ENCODE measurements at places on chromosomes 4 and X. TPM values are rescaled to one million over a fixed set of nuclear protein-coding genes. Genes with fewer than 3 reads are reported as not detected.

The MAP7D2 gene
- not detected for total RNA-seq

The GABRE gene
- not detected for total RNA-seq

The SUV39H1 gene
- 23.3 TPM for total RNA-seq

The ADGRG2 gene
- not detected for total RNA-seq

The UGT2B15 gene
- not detected for total RNA-seq

The LUZP4 gene
- total RNA-seq: not detected

The TRIM60 gene
- not detected for total RNA-seq

DNA sequence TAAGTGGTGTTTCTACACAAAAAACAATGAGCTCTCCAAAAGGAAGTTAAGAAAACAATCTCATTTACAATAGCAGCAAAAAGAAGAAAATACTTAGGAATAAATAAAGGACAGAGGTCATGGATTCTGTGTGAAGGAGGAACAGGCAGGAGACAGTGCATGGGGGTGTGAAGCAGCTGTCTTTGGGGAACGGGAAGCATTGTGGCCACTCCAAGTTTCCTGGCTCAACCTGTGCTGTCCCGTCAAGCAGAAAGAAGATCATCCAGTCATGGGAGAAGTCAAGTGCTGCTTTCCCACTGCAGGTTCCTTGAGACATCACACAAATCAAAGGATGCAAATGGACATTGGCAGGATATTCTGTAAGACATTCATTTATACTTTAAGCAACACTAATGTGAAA, 66.1 kb upstream of the MAML3 start:
- H3K27ac ChIP-seq: no peak overlapping the region
- no peak overlapping the region for H3K4me3 ChIP-seq
- H3K4me1 ChIP-seq: no peaks in the 10 kb centered on the region
- no peaks in the 10 kb centered on the region for H3K36me3 ChIP-seq

DNA sequence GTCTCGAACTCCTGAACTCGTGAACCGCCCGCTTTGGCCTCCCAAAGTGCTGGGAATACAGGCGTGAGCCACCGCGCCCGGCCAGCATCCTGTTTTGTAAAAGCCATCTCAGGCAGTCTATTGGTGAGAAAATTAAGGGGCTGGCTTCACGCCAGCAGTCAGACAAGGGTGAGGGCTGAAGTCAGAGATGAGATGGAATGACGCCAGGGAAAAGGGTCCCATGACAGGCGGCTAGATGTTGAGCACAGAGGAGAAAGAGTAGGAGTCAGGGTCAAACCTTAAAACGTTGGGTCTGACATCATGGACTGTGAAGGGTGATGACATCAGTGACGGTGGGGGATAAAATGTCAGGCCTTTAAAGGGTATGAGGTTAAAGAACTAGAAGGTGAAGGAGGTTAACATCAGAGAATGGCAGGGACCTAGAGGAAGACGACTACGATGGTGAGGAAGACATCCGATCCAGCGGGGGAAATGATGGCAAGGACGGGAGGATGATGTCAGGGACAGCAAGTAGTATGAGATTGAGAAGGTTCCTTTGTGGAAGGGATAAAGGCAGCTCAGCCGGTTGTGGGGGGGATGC, 504 bp upstream of the RBM3 start:
- H3K4me1 ChIP-seq: peaks cover 20% of the 10 kb centered on the region
- DNase-seq: no peak
- H3K27me3 ChIP-seq: no peaks in the 10 kb centered on the region
- peak overlapping the region; percentile 99 for H3K27ac ChIP-seq
- peaks cover 25% of the 10 kb centered on the region for H3K36me3 ChIP-seq

GRCh38 chr4:4914059-4914820, 54.8 kb downstream of the MSX1 start:
- H3K4me1 ChIP-seq: no peaks in the 10 kb centered on the region
- no peak for DNase-seq
- no peak overlapping the region for H3K27ac ChIP-seq
- H3K4me3 ChIP-seq: no peak overlapping the region
- no peaks in the 10 kb centered on the region for H3K27me3 ChIP-seq
- no peaks in the 10 kb centered on the region for H3K36me3 ChIP-seq

DNA sequence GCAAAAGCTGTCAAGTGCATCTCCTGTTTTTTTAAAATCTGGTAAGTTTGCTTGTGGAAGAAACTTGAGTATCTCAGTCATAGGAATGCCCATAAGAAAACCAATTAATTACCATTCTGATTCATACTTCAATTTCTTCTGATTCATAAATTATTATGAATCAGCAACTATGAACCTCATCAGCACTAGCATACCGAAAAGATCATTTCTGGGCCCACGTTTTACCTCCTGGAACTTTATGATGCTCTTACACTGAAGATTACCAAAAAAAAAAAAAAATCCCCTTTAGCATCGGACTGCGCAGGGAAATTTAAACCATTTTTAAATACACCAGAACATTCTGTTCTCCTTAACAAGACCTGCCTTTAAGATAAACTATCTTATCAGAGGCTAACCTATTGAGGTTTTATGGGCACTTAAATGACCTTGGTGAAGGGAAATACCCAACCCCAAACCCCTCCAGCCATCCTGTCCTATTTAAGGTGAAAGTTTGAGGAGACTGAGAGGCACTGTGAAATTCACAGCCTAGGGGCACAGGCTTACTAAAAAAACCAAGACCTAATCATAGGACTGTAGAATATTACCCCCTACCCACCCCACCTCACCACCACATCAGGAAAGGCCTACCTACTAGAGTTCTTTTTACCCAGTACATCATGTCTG, 38.2 kb upstream of the ABCG2 start:
- no peaks in the 10 kb centered on the region for H3K27me3 ChIP-seq
- no peaks in the 10 kb centered on the region for H3K4me1 ChIP-seq
- no peak overlapping the region for H3K4me3 ChIP-seq
- DNase-seq: no peak
- H3K27ac ChIP-seq: no peak overlapping the region

- DNase-seq: no peak
- no peaks in the 10 kb centered on the region for H3K36me3 ChIP-seq
- no peaks in the 10 kb centered on the region for H3K27me3 ChIP-seq
Observed at GRCh38 chr4:6470502-6471306, 1.7 kb downstream of the PPP2R2C start.

GRCh38 chrX:11703855-11704254, 38.1 kb upstream of the ARHGAP6 start:
- H3K27ac ChIP-seq: no peak overlapping the region
- no peak overlapping the region for H3K4me3 ChIP-seq
- H3K4me1 ChIP-seq: no peaks in the 10 kb centered on the region
- no peak for DNase-seq

GRCh38 chr4:151176685-151177084, 77.3 kb downstream of the RPS3A start:
- no peaks in the 10 kb centered on the region for H3K36me3 ChIP-seq
- no peaks in the 10 kb centered on the region for H3K4me1 ChIP-seq
- no peak overlapping the region for H3K4me3 ChIP-seq
- DNase-seq: no peak
- H3K27me3 ChIP-seq: no peaks in the 10 kb centered on the region

GRCh38 chr4:26803211-26803861, 57.3 kb upstream of the STIM2 start:
- no peaks in the 10 kb centered on the region for H3K36me3 ChIP-seq
- no peaks in the 10 kb centered on the region for H3K27me3 ChIP-seq
- DNase-seq: no peak
- no peak overlapping the region for H3K27ac ChIP-seq
- no peak overlapping the region for H3K4me3 ChIP-seq

- no peaks in the 10 kb centered on the region for H3K4me1 ChIP-seq
- H3K27me3 ChIP-seq: no peaks in the 10 kb centered on the region
- peaks cover 3% of the 10 kb centered on the region for H3K36me3 ChIP-seq
Observed at GRCh38 chr4:99062120-99062519, 26.5 kb downstream of the ADH5 start.

GRCh38 chr4:8439914-8440491, 520 bp downstream of the ACOX3 start:
- H3K27me3 ChIP-seq: no peaks in the 10 kb centered on the region
- DNase-seq: no peak
- no peaks in the 10 kb centered on the region for H3K36me3 ChIP-seq
- peak overlapping the region; percentile 92 for H3K4me3 ChIP-seq
- peak overlapping the region; percentile 89 for H3K27ac ChIP-seq
- H3K4me1 ChIP-seq: peaks cover 39% of the 10 kb centered on the region

DNA sequence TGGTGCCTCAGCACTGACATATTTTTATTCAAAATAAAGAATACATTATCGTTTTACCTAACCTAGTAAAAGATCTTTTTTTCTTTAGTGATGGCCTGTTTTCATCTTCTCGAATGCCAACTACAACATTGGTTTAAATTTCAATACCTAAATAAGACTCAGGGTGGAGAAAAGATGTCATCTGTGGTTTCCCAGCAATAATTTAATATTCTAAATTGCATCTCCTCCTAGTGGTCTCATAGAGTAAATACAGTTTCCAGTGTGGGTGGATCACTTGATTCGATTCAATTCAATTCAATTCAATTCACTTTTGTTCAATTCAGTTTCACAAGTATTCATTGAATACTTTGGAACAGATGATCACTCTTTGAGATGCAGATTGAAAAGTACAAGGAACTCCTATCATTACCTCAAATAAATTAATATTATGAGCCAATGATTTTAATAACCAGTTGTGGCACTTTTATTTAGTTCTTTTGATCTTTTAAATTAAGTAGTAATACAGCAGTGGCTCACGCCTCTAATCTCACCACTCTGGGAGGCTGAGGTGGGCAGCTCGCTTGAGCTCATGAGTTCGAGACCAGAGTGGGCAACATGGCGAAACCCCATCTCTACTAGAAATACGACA, 427.2 kb downstream of the FAT4 start:
- no peak for DNase-seq
- H3K36me3 ChIP-seq: no peaks in the 10 kb centered on the region
- no peak overlapping the region for H3K4me3 ChIP-seq
- H3K4me1 ChIP-seq: no peaks in the 10 kb centered on the region

- H3K27ac ChIP-seq: peak within 1 kb of the TSS; percentile 79
- peak; percentile 58 for DNase-seq
- H3K27me3 ChIP-seq: no peaks in the 10 kb centered on the region
- peaks cover 11% of the 10 kb centered on the region for H3K4me1 ChIP-seq
- no peaks in the 10 kb centered on the region for H3K36me3 ChIP-seq
- H3K4me3 ChIP-seq: peak within 1 kb of the TSS; percentile 81
Observed at GRCh38 chrX:65667503-65668376, at the start of gene MSN. Gene MSN, plus strand, starts transcription at chrX:65667654. Its CDS starts 188 bp downstream, at chrX:65667842.

DNA sequence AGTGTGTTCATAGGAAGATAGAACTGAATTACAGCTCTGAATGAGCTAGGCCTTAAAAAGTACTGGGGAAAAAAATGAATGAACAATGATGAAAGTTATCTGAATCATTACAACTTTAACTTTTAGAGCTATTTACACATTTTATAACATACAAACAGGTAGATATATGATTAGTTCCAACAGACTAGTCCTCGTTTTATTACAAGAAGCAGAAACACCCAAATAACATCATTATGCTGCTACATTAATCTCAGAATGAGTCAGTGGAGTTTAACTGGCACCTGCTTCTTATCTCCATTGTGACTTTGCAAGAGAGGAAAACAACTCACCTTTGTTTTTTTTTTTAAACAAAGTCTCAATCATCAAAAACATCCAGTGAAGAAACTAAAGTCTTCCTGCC, 15.2 kb downstream of the ATP8A1 start:
- no peak for DNase-seq
- H3K4me3 ChIP-seq: no peak overlapping the region
- H3K27me3 ChIP-seq: no peaks in the 10 kb centered on the region
- H3K36me3 ChIP-seq: no peaks in the 10 kb centered on the region
- H3K27ac ChIP-seq: no peak overlapping the region

DNA sequence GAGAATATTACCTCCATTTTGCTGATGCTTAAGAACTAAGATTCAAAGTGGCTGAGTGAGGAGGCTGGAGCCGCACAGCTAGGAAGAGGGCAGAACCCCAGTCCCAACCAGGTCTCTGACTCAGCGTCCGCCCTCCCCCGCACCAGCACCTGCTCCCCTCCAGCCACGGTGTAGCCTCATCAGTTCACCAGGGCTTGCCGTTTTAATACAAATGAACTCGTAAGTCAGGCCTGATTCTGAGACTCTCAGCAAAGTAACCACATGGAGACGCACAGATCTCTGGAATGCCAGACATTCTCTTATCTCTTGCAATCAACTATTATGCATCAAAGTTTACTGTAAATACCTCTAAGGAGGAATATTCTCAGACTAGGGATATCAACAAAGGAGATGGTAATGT, 52.4 kb downstream of the ENPP6 start:
- H3K27me3 ChIP-seq: peaks cover 3% of the 10 kb centered on the region
- no peaks in the 10 kb centered on the region for H3K4me1 ChIP-seq
- no peak for DNase-seq

DNA sequence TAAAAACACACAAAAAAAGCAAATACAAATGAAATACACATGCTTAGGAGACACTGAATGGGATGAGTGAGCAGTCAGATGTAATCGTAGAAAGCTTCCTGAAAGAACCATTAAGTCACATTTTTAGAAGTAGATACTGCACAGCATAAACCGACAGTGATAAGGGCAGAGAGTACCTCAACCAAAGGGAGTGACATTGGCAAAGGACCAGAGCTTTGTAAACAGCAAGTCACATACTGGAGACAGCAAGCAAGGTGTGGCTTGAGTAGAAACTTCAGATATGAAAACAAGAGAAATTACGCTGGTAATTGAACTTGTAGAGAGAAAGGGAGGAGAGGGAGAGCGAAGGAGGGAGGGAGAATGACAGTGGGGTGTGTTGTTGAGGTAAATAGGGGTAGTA, 92.0 kb downstream of the CHRDL1 start:
- H3K4me3 ChIP-seq: no peak overlapping the region

DNA sequence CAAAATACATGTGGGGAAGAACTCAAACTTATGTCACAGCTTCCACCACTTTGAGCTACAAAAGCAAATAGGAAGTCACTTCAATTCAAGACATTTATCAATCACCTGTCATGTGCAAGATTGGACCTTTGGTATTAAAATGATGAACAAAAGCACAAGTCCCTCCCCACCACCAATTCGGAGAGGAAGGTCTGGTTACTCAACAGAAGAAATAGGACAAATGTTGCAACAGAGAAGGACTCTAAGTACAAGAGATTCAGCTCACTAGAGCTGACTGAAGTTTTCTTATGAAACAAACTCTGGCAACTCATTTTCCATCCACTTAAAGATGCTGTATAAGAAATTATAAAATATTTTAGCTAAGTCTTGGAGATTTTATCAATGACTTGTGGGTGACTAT, 16.0 kb upstream of the MMRN1 start:
- no peaks in the 10 kb centered on the region for H3K4me1 ChIP-seq
- no peak overlapping the region for H3K27ac ChIP-seq
- no peaks in the 10 kb centered on the region for H3K36me3 ChIP-seq
- no peak overlapping the region for H3K4me3 ChIP-seq
- DNase-seq: no peak

- DNase-seq: no peak
- no peaks in the 10 kb centered on the region for H3K27me3 ChIP-seq
- H3K36me3 ChIP-seq: no peaks in the 10 kb centered on the region
- no peak overlapping the region for H3K27ac ChIP-seq
Observed at GRCh38 chrX:85808217-85808616, 239.1 kb downstream of the CHM start.

DNA sequence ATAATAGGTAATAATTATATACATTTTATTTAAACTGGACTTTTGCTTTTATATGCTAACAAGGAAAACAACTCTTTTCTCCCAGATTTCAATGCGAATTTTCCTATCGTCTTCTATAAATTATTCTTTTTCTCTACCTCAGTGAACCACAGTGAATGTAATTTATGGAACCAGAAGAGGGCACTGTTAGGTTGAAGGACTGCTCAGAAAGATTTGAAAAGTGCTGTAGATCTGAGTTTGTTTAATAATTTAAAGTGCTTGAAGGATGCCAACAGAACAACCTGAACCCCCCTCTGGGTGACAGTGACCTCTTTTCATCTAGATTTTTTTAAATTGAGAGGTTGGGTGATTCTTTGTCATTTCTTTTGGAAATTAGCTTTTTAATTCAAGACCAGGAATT, 54.9 kb downstream of the PHOX2B start:
- no peaks in the 10 kb centered on the region for H3K4me1 ChIP-seq
- no peak overlapping the region for H3K27ac ChIP-seq
- H3K27me3 ChIP-seq: no peaks in the 10 kb centered on the region
- H3K4me3 ChIP-seq: no peak overlapping the region
- DNase-seq: no peak
